ENCODE measurements at places on chromosomes 2 and 18. TPM values are rescaled to one million over a fixed set of nuclear protein-coding genes. Genes with fewer than 3 reads are reported as not detected.

TNFAIP6 gene
- total RNA-seq, result 3.0 TPM

AOX1 gene
- 24.3 TPM for total RNA-seq

DNA sequence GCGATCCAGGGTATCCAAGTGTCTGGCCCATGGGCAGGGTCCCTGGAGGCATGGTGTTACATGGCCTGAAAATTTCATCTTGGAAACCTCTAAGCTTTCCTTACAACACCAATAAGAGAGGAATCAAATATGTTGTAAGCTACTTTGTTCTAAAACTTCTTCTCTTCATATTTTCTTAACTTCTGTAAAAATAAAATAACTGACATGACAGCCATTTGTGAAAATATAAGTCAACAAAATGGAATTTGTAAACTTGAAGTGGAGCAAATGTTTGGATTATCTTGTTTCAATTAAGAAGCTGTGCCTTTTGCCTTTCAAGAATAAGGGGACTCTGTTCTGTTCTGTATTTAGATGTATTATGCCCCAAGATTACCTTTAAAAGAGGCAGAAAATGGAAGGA lies 319.7 kb downstream of the LPIN1 start:
- no peak for DNase-seq

IL36B gene
- not detected for total RNA-seq

DNA sequence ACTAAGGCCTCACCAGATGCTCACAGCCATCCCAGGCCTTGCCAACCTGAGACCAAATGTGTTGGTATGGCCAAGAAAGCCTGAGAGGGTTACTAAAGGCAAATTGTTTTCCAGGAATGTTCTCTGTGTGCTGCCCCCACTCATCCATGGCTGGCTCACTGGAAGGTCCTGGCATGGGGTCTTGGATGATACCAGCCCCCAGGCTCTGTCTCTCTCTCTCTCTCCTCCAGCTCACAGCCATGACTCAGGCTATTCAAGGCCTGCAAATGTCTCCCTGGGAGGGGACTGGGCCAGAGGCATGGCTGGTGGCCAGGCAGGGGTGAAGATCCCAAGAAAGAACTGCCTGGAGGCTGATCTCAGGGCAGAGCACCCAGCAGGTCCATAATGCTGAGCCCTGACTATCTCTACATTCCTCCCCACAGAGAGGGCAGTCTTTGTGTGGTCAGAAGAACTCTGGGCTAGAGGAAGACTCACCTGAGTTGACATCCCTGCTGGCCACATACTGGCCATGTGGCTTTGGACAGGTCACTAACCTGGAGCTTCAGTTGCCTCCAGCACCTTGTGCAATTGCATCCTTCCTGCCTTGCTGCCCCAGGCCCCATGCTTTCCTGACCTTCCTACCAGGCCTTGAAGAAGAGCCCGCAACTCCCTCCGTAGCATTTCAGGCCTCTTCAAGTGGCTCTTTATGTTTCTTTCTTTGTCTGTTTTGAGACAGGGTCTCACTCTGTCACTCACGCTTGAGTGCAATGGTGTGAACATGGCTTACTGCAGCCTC lies 150.4 kb downstream of the ZFP36L2 start:
- no peak for DNase-seq

MC4R gene
- not detected for total RNA-seq

GRCh38 chr18:64244571-64244970 lies 95.7 kb upstream of the LINC00305 start:
- no peak for DNase-seq

GRCh38 chr2:44250376-44250775 lies 24.9 kb upstream of the SLC3A1 start:
- no peak for DNase-seq

DNA sequence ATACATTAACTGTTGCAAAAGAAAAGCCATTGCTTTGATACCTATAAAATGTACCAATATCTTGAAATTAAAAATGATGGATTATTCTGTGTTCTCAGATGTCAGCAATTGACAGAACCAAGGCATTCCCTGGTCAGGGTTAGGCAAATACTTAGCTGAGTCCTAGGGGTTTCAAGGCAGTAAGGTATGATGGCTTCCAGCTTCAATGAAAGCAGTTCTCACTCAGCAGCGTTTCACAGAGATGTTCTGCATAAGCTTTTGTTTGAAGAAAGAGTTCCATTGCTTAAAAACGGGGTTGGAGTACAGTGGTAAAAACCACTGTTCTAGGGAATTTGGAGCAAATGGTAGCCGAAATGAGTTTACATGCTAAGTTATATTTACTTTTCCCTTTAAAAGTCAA lies 17.0 kb upstream of the KANSL1L start:
- no peak for DNase-seq

GRCh38 chr2:233353101-233353768 lies 1.1 kb upstream of the DGKD start:
- peak; percentile 72 for DNase-seq

ERLEC1 gene
- total RNA-seq, result 59.6 TPM

GRCh38 chr18:65706646-65707045 lies 44.2 kb upstream of the CDH7 start:
- no peak for DNase-seq

PPP4R1 gene
- total RNA-seq, result 141 TPM

- DNase-seq, result no peak
Measured at GRCh38 chr2:215136669-215137328, 1.6 kb downstream of the ABCA12 start.
